ENCODE measurements at places on chromosomes 6 and 20.

DNA sequence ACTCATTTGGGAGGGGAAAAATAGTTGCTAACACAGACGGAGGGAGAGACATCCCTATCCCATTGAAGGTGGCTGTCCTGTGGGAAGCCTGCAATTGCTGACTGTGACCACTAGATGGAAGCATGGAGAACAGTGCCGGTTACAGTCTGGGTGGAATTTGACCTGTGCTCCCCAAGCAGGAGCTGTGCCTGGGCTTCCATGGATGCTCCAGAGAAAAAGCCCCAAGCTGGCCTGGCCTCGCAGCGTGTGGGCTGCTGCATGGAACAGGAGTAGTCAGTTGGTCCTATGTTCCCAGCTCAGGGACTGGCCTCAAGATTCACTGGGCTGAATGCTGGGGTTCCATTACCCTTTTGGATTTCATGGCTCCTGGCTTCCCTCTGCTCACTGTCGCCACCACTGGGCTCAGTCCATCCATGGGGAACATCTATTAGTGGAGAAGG, 116.3 kb upstream of the CHD6 start:
- DNase-seq, result peak; percentile 73

DNA sequence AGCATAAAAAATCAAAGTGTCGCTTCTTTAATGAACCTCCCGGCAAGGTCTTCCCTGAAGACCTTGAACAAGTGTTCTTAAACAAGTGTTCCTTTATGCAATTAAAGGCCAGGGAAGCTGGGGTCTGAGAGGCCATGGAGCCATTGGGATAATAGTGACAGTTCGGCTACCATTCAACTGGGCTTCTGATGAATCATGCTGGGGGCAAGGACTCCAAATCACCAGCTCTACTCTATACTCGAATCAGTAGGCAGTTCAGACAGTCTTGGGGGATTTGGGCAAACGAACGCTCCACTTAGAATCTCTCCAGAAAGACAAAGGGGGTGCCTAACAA, 34.7 kb upstream of the EZR start:
- no peak for DNase-seq

DNA sequence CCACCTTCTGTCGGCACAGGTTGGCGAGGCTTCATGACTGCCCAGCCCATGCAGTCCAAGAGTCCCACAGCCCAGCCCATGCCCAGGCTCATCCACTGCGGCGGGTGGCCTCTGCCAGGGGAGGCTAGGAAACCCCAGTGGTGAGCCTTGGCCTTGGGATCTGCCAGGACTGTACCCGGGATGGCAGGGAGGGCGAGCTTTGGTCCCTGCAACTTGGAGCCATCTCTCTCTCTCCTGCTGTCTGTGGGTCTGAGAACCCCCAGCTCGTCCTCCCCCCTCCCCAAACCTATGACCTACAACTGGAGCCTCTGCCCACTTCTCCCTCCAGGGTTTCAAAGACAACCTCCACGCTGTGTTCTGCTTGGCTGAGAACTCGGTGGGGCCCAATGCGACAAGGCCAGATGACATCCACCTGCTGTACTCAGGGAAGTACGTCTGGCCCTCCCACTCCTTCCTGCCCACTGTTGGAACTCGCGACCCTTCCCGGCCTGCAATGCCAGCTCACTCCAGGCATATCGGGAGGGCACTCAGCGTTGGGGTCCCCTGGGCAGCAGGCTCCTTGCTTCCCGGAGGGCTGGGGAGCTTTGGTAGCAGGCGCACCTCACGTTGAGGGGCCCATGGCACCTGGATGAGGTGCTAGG, 19.7 kb downstream of the NPEPL1 start:
- no peak for DNase-seq

DNA sequence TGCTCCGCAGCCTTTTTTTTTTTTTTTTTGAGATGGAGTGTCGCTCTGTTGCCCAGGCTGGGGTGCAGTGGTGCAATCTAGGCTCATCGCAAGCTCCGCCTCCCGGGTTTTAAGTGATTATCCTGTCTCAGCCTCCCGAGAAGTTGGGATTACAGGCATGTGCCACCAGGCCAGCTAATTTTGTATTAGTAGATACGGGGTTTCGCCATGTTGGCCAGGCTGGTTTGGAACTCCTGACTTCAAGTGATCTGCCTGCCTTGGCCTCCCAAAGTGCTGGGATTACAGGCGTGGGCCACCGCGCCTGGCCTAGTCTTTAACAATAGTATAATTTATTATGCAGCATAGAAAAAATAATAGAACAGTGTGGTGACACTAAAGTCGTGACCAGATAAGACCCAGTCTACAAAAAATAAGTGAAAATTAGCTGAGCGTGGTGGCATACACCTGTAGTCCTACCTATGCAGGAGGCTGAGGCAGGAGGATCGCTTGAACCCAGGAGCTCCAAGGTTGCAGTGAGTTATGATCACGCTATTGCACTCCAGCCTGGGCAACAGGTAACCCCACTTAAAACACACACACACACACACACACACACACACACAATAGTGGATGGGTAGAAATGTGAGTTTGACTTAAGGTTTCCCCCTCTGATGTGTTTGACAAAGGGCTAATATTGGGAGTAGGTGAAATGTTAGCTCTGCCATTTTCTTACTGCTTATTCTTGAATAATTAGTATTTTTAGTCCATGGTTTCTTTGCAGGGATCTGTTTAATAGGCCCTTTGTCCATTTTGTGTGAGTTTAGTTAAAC, 6.5 kb downstream of the PIM1 start:
- no peak for DNase-seq

- DNase-seq, result no peak
Measured at GRCh38 chr6:133017581-133017980, 203.2 kb downstream of the RPS12 start.

All from WTC11 (cell line).